CMK (cell line): ENCODE measurements at places on chromosomes 4 and X.

DNA sequence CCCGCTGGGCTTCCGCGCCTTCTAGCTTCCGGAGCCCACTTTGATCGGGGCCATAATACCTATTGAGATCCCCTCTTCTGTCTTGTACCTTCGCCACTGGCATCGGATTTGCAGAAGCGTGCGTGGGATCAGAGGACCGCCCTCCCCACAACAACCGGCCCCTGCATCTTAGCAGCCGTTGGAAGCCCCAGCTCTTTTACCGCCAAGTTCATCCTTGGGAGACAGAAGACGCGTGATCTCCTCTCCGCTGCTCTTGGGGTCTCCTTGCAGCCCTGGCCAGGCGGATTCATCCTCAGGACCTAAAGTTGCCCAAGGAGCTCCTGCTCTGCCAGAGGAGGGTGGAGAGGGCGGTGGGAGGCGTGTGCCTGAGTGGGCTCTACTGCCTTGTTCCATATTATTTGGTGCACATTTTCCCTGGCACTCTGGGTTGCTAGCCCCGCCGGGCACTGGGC, 1.6 kb downstream of the SLIT2 start:
- DNase-seq: no peak

GRCh38 chr4:116590648-116591047, 494.7 kb downstream of the TRAM1L1 start:
- no peak for DNase-seq

DNA sequence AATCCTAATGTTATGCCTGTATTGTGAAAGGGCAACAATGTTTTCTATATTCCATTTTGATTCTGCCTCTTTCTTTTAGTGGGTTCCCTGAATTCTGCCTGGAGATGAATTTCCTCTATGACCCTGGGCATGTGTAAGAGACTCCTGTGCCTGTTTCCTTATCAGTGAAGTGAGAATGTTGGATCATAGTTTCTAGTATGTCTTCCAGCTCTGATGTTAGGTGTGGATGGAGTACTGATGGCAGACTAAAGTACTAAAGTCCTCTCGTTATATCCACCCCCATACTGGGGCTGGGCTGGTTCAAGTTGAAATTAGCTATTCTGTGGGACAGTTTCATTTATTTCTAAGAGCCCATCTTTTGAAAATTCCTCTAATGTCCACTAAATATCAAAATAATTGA, 29.6 kb downstream of the PLAC1 start:
- no peak for DNase-seq

DNA sequence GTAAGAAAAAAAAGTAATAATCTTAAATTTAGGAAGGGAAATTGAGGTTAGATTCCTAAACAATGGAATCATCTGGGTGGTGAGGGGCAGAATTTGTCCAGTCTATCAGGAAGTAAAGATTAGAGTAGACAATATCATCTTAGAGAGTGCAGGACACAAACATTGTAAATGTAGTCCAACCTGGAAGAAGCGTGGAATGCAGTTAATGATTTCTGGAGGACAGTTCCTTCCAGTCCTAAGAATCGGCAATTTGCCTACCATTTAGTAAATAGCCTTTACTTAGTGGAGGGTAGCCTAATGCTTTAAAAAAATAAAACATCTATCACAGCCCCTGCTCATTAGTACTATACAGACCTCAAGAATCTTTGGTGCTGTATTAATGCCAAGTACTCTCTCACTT, 147.5 kb upstream of the TTC29 start:
- no peak for DNase-seq

DNA sequence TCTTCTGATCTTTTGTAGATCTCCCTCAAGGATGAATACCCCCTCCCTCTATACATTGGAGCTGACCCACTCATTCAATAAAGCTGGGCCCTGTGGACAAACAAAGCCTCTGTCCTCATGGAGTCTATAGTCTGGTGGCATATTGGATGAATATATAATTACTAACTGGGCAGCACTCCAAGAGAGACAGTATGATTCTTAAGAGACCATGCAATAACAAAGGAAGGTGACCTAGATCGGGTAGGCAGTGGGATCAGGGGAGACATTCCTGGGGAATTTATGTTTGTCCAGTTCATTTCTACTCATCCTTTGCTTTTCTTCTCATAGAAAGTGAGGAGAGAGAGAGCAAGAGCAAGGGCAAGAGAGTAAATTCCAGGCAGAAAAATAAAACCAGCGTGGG, 23.5 kb upstream of the CXCL13 start:
- no peak for DNase-seq

GRCh38 chrX:103400931-103401330, 24.6 kb downstream of the BEX3 start:
- DNase-seq: no peak

- DNase-seq: no peak
Observed at GRCh38 chr4:101527188-101527587, 179.9 kb upstream of the PPP3CA start.

DNA sequence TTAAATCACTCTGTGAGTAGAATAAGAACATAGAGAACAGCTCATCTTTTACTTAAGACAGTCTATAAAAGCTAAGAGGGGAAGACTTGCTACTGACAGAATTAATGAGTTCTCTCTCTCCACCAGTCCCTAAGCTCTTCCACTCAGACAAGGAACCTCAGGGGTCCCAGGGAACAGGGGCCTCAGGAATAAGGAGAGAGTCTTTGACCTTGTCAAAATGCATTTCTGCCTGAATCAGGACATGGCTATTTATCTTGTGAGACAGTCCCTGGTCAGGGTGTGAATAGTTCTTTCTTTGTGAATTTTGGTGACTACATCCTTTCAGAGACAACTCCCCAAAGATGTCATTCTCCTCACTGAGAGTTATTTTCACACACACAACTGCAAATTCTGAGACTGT, 218.7 kb upstream of the HS3ST1 start:
- DNase-seq: no peak

DNA sequence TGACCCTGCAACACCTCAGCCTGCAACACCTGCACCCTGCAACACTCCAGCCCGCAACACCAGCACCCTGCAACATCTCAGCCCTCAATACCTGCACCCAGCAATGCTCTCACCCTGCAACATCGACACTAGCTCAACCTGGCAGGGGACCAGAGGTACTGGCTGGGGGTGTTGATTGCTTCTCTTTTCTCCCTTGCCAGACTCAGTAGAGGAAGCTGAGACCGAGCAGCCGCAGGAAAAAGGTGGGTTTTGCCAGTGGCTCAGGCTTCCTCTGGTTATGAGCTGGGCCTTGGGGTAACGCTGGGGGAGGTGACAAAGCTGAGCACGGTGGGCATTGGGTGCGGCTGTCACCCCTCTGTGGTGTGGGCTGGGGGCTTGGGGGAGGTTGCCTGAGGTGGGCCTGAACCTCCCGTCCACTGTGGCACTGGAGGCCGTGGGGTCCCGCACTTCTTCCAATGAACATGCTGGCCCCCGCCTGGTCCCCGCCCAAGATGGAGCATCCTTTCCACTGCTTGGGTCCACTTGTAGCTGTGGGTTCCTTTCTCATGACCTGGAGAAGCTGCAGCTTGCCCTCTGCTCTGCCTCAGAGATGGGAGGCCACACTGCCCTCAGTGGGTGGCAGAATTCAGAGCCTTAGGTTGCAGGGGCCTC, 26.0 kb downstream of the SH3TC1 start:
- DNase-seq: no peak

GRCh38 chr4:1330761-1331590, 16.0 kb upstream of the UVSSA start:
- DNase-seq: no peak

- no peak for DNase-seq
Observed at GRCh38 chrX:129808158-129808828, 28.5 kb downstream of the SASH3 start.

DNA sequence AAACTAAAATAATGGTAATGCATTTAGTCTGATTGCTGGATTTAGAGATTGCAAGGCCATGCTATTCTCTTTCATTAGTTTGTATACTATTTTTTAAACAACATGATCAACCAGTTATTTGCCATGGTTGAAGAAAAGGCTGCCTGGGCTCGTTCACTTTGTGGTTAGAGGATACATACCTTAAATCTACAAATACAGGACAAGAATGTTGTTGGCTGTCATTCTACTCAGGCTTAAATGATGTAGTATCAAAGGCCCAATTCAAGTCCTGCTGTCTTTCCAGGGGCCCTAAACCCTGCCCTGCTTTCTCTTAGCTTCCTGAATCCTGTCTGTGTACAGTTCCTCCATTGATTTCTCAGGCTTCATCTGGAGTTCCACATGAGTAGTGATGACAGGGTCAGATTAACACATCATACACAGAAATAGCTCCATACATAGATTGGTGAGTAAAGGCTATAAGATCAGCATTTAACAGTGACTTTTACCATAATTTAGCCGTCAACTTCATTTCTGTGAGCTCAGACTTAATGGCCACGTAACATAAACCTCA, 114.9 kb upstream of the GPRIN3 start:
- DNase-seq: no peak

DNA sequence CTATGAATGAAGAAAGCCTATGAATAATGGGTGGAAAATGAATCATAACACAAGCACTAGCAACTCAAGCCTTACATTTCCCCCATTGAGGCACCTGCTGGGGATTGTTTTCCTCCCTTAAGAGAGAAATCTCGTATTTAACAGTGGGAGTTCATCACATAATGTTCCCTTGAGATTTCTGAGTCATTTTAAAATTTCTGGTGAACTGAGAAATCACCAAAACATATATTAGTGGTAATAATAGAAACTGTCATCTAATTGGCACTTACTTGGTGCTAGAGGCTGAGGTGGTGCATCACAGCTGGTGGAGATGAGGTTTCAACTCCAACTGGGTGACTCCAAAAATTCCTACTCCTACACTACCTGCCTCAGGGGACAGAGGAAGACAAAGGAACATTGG, 561.3 kb upstream of the LCORL start:
- DNase-seq: no peak
